ENCODE measurements at places on chromosomes 7 and 10.

DNA sequence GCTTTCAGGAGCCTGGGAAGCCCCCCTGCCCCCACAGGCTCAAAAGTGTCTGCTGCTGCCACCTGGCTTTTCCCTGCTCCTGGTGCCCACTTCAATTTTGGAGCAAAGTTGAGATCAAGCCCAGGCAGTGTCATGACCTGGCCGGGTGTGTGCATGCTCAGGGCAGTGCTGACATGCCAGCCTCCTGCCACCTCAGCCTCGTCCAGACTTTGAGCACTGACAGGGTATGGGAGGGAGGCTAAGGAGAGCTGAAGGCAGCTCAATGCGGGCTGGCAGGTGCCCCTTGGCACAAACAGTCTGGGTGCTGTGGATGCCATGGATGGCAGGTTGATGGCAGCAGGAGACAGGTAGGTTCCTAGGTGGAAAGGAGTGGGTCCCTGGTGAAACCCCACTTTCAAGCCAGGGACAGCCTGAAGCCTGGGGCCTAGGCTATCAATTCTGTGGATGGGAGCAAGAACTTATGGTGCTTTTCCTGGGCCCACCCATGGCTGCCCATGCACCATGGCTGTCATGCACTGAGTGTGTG lies 12.3 kb upstream of the ECHDC3 start:
- no peak for DNase-seq

- DNase-seq = no peak
These were observed 46.4 kb downstream of the ANK3 start for GRCh38 chr10:60343254-60343653.

- DNase-seq = no peak
These were observed 24.7 kb downstream of the DAGLB start for GRCh38 chr7:6422926-6423632.

DNA sequence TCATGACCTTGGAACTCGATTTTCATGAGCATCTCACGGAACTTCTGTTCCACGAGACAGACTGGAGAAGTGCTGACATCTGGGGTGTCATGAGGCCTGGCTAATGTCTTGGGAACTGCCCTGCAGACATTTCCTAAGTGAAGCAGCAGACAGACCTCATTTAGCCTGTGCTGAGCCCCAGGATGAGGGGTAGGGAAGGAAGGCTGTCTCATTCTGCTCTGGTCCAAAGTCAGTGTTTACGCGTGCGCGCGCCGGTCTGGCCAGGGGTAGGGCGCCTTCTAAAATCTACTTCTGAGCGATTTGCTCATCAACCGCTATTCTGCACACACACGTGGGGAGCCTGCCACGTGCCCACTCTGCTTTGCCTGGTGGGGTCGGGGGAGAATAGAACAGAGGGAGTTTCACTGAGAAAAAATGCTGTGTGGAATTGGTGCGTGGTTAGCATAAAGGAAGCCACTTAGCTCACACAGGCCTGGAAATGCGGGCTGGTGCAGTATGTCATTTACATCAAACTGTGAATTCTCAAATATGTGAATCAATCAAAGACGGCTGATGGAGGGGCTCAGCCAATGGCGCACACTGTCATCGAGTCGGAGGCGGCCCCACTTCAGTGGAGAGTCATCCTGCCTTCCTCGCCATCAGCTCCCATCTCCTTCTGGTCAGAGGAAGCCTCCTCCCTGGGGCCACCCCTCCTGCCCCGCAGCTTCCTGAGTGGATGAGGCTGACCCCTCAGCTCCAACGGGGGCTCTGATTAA lies 335.1 kb downstream of the ADARB2 start:
- DNase-seq = no peak

- DNase-seq = no peak
These were observed 119.3 kb downstream of the C10orf90 start for GRCh38 chr10:126551202-126551601.

DNA sequence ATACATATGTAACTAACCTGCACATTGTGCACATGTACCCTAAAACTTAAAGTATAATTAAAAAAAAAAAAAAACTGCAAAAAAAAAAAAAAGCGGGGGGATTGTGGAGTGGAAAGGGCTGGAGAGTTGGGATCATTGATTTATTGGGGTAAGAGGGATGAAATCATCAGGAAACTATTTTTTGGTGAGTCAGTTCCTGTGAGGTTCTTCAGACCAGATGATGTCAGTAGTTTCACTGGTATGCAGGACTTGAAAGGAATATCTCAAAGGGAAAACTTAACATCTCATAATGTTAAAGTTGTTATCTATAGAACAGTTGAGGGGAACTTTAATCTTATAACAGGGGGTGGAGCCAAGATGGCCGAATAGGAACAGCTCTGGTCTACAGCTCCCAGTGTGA lies 32.6 kb upstream of the TECTB start:
- no peak for DNase-seq

GRCh38 chr10:24887855-24888231 lies 64.6 kb downstream of the PRTFDC1 start:
- no peak for DNase-seq

GRCh38 chr7:151795168-151795811 lies 81.6 kb downstream of the PRKAG2 start:
- peak; percentile 24 for DNase-seq

DNA sequence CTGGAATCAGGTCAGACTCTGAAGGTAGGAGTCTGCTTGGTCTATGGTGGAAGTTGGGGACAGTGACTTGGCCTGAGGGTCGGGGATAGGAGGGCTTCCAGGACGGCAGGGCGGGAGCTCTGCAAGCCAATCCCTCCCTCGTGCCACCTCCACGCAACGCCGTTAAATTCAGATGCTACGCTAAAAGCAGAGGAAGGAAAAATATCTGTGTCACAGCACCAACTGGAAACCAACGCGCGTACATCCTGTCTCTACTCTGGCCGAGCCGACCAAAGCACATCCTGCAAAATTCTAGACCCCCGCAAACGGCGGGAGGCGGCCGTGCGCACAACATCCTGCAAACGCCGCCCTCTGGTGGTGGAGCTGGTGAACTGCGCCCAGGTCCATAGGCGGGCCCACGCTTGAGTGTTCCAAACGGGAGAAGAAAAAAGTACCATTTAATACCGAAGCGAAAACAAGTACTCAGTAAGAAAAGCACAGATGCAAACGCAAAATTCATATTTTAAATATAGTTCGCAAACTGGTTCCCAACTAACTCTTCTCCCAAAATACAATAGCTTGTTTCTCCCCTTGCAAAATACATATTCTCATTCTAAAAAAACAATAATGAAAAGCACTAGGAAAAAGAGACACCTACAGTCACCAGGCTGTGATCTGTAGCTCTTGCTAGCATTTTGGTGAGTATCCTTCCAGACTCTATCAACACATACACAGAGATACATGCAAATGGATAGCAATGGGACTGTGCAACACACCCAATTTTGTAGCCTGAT lies 45.7 kb upstream of the HSPA12A start:
- DNase-seq = peak; percentile 91

GRCh38 chr7:85215098-85215497 lies 28.2 kb upstream of the SEMA3D start:
- no peak for DNase-seq

GRCh38 chr7:88289564-88290025 lies 17.1 kb downstream of the STEAP4 start:
- DNase-seq = no peak

GRCh38 chr10:18290651-18291313 lies 150.6 kb downstream of the CACNB2 start:
- peak; percentile 92 for DNase-seq

GRCh38 chr10:50990568-50991455 lies 83.5 kb upstream of the PRKG1 start:
- peak; percentile 88 for DNase-seq

DNA sequence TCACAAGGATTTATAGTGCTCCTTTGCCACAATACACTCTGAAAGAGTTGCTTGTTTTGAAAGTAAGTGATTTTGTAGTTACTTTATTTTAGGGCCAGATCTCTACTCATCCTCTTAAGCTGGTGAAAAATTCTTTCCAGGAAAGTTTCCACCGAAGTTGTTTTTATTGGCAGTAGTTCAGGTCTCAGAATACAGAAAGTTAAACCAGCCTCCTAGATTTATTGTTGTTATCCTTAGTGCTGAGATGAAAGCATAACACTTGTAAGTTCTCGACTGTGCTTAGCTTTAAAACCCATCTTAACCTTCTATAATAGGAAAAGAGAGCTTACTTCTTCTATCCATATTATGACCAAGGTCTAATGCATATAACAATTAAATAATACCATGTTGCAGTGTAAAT lies 5.5 kb downstream of the AP3M1 start:
- DNase-seq = peak; percentile 71

DNA sequence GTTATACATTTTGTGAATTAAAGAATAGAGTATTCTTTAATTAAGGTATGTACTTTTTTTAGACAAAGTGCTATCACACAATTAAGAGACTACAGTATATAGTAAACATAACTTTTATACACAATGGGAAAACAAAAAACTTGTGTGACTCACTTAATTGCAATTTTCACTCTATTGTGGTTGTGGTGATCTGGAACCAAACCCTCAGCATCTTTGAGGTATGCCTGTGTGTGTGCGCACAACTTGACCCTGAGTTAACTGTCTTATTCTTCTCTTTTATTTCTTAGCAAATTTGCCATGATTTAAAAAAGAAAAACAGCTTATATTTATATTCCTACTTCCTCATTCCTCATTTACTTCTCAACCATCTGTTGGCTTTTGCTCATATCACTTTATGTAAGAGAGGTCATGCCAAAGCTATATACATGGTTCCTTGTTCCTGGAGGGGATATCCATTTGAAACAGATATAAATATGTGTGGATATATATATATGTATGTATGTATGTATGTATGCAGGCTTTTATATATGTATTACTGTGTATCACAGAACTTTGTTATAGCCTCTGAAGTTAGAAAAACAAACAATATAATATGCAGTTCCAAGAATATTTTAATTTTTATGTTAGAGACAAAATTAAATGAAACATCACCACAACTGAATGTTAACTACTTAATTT lies 259.5 kb upstream of the HGF start:
- DNase-seq = no peak

- DNase-seq = no peak
These were observed 174.8 kb downstream of the CELF2 start for GRCh38 chr10:11192304-11193000.

DNA sequence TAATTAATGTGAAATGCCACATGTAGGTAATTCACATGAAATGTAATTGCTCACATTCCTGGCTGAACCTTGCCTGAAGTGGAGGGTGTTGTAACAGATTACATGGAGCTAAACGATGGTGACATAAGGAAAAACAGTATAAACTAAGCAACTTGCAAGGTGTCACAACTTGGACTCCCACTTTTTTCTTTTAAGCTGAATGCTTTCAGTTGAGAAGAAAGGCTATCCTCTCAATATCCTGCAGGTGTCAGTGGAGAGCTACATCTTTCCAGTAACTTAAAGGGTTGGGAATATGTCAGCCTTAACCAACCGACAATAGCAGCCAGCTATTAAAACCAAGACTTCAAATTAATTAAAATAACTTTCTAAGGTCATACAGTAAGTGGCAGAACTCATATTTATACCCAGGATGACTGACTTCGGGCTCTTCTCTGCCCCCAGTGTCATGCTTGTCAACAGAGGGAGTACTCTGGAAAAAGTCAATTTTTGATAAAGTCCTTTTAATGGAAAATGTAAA lies 33.7 kb downstream of the NRBF2 start:
- peak; percentile 89 for DNase-seq

- DNase-seq = no peak
These were observed 426.0 kb downstream of the RPS24 start for GRCh38 chr10:78459639-78460037.

DNA sequence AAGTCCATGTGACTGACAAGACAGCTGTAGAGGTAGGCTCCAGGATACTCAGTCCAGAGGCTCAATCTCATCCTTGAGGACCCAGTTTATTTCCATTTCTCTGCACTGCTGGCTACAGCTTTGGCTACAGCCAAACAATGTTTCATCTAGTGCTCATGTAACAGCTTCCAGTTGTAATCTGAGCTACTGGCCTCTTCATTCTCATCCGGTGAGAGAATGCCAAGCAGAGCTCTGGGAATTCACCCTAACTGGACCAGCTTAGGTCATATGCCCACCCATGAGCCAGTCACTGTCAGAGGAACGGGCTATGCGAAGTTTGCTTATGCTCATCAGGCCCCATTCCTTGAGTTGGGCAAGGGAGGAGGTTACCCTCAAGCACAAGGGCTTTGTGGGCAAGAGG lies 192.9 kb downstream of the EVX1 start:
- no peak for DNase-seq

- DNase-seq = no peak
These were observed 19.8 kb upstream of the TBL2 start for GRCh38 chr7:73597978-73598782.

GRCh38 chr10:123147635-123148413 lies at the start of gene HMX2:
TSS of gene HMX2 (plus strand) at chr10:123148136. CDS start at chr10:123148379, 243 bp downstream.
- DNase-seq = peak; percentile 52

GRCh38 chr7:20797042-20797461 lies 10.4 kb upstream of the SP8 start:
- no peak for DNase-seq

GRCh38 chr10:70748801-70749573 lies 36.2 kb downstream of the TBATA start:
- DNase-seq = no peak
